ENCODE measurements at places on chromosomes 1 and 21. TPM values are rescaled to one million over a fixed set of nuclear protein-coding genes. Genes with fewer than 3 reads are reported as not detected.

The RPTN gene
- not detected for total RNA-seq

GRCh38 chr1:81007024-81007423, 793.7 kb upstream of the ADGRL2 start:
- no peak for DNase-seq

The KAZN gene
- 1.4 TPM for total RNA-seq

DNA sequence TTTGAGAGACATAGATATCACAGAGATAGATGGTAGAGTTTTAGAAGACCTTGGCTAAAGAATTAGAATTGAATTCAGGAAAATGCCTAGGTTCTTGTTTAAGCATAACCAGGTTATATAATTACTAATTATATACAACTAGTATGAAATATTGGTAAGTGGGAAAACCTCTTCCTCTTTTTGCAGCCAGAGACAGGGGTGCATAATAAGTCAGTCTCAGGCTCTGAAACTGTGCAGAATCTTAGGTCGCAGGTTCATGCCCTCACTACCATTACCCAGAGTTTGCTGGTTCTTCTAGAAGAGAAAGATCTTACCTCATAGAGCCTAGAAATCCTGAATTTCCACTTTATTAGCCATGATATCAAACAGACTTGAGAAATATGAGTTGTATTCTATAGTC, 183.3 kb downstream of the NEK7 start:
- DNase-seq: no peak

The OR11L1 gene
- not detected for total RNA-seq

- DNase-seq: no peak
Measured at GRCh38 chr1:223233019-223233409, 90.0 kb upstream of the TLR5 start.

DNA sequence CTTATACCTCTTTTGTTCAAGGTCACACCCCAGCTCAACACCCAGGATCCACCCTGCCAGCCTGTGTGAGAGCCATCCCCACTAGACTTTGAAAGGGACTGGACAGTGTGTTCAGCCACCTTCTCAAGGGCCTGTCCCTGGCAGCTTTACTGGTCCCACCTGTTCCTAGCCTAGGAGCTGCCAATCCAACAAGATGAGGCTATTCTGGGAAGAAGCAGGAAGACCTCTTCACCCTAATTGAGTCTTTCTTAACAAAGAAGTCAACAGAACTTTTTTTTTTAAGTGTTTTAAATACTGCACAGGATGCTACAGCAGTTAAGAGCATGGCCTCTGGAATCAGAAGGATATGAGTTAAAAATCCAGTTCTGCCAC, 95.8 kb upstream of the HOOK1 start:
- no peak for DNase-seq

GRCh38 chr1:193890935-193891334, 704.5 kb upstream of the B3GALT2 start:
- DNase-seq: no peak

DNA sequence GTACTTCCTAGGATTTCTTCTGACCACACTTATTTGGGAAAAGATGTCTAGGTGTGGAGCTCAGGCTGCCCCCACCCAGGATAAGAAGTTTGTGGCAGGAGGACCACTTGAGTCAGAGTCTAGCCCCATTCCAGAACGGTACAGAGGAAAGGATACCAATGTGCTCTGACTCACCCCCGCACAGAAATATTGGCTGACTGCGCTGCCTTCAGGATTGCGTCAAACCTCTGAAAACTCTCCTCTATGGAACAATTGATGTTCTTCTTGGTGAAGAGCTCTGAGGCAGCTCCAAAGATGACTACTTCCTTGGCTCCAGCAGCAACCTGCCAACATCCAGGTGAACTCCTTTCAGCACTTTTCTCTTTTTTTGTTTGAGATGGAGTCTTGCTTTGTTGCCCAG, 11.2 kb downstream of the HMGCL start:
- DNase-seq: no peak

GRCh38 chr1:152505083-152505482, 5.5 kb upstream of the LCE5A start:
- DNase-seq: no peak

DNA sequence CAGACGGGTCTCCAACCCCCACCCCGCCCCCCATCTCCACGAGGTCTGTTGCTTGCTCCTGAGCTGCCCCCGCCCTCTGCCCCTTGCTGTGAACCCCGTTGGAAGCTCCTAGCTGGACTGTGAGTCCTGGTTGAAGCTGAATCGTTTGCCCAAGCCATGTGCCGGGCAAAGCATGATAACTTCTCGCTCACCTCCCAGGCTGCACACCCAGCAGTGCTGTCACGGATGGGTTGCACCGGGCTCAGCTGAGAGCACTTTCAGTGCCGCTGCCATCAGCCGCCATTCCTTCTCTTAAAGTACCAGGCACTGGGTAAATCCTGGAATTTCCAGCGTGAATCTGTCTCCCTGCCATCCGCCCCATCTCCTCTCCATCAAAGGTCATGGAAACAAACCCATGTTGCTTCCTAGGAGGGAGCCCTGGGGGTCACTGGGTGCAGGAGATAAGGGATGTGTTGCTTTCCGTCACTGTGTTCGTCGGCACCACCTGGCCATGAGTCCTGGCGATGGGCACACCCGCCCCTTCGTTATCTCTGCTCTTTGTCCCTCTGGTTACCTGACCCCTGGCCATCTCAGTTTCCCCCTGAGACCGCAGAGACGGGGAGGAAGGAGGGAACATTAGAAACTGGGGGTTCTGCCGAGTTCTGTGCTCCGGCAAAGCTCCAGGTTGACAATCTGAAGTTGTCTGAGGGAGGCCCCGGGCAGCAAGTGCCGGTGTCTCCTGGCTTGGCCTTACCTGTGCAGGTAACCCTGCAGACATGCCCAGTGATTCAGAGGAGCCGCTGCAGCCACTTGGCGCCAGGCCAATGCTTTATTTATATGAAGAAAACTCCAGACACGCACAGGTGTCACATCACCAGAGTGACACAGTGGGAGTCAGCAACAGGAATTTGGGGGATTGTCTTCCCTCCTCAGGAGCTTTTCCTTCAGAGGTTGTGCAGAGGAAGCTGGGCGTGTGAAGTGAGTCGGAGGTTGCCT, 2.7 kb downstream of the PDE9A start:
- DNase-seq: no peak

DNA sequence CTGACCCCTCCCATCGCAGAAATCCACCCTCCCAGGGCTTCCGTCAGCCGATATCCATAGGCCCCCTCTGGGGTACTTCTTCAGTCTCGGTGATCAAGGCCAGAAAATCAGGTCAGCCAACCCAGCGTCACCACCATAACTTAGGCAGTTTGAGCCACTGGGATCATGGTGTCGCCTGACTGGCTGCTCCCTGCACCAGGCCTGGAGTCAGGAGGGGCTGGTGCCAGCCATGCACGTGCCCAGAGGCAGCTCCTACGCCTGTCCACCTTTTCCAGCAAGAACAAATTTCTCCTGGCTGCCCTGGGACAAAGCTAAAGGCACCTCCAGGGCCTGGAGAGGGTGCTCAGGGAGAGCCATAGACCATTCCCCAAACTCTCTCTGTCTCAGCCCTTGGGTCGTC, 4.8 kb upstream of the CTRC start:
- no peak for DNase-seq

DNA sequence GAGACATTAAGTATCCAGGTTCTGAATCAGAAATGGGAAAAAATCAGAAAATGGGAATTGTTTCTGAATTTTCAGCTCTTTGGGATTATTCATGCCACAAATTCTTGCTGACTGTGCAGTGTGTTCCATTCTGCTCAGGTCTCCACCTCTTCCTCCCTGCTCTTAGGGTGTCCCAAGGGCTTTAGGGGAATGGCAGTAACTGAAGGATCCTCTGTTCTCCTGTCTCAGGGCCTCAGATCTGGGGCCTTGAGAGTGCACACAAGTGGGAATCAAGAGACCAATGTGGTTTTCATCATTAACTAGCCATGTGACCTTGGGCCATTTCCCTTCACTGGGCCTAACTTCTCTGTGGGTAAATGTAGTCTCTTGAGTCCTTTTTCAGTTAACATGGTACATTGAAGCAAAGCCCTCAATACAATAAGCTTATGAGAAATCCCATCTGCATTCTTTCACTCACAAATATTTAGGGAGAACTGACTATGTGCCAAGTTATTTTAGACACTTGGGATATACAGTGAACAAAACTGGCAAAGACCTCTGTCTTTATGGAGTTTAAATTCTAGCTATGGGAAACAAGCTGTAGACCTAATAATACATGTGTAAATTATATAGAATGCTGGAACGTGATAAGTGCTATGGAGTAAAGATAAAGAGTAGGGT, 75.7 kb upstream of the SPATA6 start:
- DNase-seq: no peak

DNA sequence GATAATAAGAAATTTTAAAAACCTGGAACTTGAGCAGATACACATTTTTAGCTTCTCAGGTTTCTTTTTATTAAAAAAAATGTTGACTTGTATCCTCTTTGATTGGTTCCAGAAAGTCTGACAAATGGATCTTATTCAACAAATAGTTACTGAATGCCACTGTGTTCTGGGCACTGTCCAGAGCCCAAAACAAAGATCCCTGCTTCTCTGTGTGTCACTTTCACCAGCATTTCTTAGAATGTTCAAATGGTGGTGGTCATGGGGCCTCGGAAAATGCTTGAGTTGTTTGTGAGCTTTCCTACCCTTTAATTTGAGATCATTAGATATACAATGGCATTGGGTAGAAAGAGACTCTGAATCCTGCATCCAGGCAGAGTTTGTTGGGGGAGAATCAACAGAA, 19.9 kb downstream of the ACTN2 start:
- no peak for DNase-seq

- no peak for DNase-seq
Measured at GRCh38 chr21:46545363-46545762, 59.5 kb downstream of the S100B start.

- DNase-seq: no peak
Measured at GRCh38 chr1:44501047-44501890, 96.2 kb downstream of the RNF220 start.

DNA sequence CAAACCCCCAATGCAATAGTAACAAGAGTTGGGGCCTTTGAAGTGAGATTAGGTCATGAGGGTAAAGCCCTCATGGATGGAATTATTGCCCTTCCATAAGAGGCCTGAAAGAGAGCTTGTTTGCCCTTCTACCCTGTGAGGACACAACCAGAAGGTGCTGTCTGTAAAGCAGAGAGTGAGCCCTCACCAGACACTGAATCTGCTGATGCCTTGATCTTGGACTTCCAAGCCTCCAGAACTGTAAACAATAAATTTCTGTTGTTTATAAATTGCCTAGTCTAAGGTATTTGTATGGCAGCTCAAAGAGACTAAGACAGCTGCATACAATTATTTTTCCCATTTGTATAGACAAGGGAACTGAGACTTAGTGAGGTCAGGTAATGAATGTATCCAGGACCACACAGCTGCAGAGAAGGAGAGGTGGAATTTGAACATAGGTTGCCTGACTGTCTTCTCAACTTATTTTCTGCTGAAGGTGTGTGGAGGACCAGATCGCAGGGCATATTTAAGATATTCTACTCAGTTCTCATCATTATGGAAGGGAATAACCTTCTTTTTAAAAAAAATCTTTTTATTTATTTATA, 18.7 kb downstream of the IL23R start:
- no peak for DNase-seq

- no peak for DNase-seq
Measured at GRCh38 chr21:29718081-29718815, 221.5 kb downstream of the GRIK1 start.

DNA sequence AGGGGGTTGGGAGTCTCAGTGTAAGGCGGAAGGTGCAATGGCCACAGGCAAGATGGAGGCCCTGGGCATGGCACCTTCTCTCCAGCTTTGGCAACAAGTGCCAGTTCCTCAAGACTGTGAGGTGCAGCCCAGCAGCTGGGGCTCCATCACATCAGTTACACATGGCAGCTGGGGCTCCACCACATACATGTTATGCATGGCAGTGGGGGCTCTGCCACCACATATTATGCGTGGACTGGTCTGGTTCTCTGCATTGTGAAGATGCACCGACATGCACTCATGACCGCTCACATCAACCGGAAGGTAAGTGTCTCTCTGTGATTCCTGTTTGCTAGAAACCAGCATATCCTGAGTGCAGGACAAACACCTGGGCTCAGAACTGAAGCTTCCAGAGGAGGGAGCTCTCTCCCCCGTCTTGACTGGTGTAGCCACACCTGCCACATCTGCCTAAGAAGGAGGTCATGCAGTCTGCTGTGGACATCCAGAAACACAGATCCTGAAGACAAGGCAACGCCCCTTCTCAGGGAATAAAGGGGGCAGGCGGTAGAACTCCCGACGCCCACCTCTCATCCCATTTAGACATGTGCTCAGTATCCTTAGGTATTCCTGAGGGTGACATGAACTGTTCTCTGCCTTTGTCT, 104.1 kb upstream of the TMPRSS2 start:
- DNase-seq: no peak

The NBPF9 gene
- total RNA-seq: 20.0 TPM

- DNase-seq: no peak
Measured at GRCh38 chr1:119631086-119631432, 17.0 kb downstream of the ZNF697 start.

The PRRX1 gene
- not detected for total RNA-seq

GRCh38 chr1:192171123-192171522, 12.9 kb downstream of the RGS18 start:
- no peak for DNase-seq

DNA sequence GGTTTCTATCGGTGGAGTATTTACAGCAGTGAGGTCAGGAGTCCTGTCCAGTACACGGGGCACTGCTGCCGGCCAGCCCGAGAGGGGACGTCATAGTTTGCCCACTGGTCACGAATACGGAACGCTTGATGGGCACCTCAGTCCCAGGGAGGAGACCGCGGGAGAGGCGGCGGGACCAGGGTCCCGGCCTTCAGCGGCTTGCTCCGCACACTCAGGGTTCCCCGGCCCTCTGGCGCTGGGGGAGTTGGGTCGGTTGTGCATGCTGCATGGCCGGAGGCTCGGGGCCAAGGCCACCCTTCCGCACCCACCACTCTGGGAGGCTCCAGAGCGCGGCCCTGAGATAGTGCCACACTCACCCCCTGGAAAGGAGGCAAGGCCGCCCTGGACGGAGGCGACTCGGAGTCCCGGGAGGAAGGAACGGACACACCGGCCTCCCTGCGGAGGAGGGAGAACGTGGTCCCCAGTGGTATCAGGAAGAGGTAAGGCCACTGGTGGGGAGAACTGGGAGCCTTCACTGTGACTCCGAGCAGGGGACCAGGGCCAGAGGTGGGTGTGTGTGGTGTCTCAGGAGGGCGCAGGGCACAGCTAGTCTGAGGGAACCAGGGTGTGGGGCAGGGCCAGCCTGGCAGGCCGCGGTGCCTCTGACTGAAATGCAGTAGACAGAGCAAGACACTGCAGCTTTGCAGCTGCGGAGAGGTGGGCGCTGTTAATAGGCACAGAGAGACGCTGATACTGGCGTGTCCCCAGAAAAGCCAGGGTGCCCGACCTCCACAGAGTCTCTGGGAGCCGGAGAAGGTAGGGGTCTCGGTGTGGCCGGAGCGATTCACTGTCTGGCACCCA, 28.6 kb upstream of the PRSS38 start:
- no peak for DNase-seq
